ENCODE measurements at places on chromosomes 7 and 10.

DNA sequence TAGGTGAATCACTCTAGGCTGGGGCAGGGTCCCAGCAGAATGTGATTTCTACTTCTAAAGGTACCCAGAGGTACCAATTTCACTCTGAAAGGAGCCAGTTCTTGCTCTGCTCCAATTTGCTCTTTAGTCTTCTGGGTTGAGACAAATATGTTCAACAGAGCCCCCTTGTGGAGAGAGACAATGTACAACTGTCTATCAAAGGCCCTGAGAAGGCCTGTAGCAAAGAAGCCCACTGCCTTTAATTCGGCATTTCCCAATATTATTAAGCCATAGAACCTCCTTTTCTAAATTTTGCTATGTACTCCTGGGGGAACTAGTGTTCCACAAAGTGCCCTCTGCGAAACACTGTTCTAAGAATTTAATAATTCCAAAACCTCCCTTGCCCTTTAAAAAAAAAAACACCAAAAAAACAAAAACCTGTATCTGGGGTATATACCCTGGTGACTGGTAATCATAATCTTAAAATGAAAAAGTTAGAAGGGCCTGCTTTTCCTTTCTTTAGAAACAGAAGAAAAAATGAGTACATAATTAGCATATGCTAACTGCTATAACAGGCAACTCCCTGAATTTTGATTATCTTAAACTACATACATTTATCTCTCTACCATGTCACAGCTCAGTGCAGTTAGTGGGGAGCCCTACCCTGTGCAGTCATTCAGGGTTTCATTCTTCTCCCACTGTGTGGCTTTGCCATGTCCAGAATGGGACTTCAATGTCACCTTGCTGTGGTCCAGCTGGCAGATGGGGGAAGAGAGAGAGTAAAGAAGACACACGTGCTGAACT lies 160.9 kb upstream of the BMPER start:
- no peak for DNase-seq

- DNase-seq: peak; percentile 33
Measured at GRCh38 chr7:152076324-152076821, 50.9 kb downstream of the GALNT11 start.

GRCh38 chr7:32150039-32150438 lies 79.8 kb upstream of the PDE1C start:
- no peak for DNase-seq

DNA sequence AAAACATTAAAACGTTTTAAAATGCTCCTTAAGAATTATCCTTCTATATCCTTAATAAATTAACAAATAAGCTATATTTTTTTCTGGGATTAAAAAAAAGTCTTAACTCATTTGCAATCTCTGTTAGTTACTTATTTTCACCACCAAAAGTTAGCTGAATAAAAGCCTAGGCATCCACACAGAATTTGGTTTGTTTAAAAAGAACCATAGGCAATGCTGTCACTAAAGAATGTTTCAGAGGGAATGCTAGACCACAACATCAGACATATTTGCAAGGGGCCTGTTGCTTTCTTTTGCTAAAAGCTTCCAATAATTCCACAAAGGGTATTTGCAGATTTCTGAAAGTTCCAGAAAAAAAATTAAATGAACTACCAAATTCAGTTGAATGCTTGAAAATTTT lies 244.2 kb downstream of the POU6F2 start:
- no peak for DNase-seq

- DNase-seq: no peak
Measured at GRCh38 chr10:78013564-78013963, 15.8 kb downstream of the POLR3A start.

DNA sequence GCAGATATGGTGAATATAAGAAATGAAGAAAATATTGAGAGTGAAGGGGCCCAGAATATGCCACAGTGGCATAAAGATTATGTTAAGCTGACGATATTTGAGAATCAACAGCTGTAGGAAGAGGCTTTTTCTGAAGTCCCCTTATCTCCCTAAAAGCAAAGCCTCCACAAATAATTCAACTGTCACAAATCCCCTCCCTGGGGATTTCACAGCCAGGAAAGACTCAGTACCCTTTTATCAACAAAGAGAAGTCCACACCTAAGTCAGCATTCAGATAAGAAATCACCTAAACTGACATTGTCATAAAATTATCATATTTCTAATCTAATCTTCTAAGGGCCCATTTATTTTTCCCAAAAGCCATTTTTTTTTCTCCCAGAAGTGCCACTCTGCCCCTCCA lies 284.9 kb upstream of the VWC2 start:
- DNase-seq: no peak

- DNase-seq: no peak
Measured at GRCh38 chr10:74539317-74539716, 287.1 kb upstream of the KAT6B start.

GRCh38 chr7:44305564-44306507 lies 19.6 kb downstream of the CAMK2B start:
- no peak for DNase-seq

Data from nephron progenitor cell (in vitro differentiated cells).